ENCODE measurements at places on chromosomes 1 and 21.

DNA sequence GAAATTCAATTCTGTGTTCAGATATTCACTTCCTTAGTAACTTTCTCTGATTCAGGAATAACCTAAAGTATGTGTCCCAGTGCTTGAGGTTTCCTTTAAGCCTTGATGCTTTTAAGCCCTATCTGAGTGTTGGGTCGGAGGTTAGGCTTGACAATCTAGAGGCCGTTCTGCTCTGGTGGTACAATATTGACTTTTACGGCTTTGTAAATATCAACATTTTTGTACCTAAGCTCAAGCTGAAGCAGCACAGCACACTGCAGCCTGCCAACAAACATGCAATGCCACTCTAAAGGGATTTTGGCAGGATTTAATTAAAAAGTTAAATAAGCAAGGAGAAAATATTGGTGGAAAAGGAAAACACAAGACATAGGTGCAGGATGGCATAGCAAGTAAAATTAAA is 279.2 kb downstream of the NEGR1 start:
- no peak for DNase-seq

- DNase-seq: no peak
Observed at GRCh38 chr1:1550591-1551432, 10.4 kb upstream of the TMEM240 start.

DNA sequence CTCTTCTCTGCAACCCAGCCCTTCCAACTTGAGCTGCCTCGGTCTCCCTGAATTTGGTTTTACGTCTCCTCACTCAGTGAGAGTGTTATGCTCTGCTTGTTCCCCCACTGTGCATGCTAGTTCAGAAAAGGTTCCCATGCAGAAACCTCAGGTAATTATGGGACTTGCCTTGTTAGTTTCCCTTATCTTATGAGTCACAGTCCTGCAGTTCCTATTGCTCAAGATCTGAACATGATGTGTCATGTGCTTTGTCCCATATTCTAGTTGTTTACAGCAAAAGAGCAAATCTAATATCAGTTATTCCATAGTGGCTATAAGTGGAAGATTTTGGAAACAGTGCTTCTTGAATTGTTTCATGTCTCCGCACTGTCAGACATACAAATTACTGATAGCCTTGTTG is 74.4 kb downstream of the DUSP10 start:
- DNase-seq: no peak

DNA sequence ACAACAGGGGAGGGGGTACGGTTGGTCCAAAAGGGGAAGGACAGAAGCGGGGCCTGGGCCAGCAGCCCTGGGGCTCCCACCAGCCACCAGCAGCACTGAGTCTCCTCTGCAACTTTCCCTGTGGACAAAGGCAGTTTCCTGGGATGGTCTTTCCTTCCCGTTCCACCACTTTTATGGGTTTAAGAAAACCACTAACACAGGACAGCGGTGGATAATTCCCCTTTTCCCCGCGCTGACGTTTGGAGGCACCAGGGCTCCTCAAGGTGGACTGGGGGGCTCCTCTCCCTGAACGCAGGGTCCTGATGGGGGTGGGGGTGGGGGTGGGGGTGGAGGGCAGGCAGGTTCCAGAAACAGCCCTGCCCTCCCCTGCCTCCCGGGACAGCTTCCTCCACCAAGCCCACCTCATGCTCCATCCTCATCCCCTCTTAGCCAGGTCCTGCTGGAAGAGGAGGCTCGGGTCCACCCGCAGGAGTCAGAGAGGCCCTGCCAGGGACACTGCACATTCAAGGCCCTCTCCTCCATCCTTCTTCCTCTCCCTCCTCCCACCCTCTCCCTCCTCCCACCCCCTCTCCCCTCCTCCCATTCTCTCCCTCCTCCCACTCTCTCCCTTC is 4.8 kb upstream of the COL6A1 start:
- DNase-seq: no peak

DNA sequence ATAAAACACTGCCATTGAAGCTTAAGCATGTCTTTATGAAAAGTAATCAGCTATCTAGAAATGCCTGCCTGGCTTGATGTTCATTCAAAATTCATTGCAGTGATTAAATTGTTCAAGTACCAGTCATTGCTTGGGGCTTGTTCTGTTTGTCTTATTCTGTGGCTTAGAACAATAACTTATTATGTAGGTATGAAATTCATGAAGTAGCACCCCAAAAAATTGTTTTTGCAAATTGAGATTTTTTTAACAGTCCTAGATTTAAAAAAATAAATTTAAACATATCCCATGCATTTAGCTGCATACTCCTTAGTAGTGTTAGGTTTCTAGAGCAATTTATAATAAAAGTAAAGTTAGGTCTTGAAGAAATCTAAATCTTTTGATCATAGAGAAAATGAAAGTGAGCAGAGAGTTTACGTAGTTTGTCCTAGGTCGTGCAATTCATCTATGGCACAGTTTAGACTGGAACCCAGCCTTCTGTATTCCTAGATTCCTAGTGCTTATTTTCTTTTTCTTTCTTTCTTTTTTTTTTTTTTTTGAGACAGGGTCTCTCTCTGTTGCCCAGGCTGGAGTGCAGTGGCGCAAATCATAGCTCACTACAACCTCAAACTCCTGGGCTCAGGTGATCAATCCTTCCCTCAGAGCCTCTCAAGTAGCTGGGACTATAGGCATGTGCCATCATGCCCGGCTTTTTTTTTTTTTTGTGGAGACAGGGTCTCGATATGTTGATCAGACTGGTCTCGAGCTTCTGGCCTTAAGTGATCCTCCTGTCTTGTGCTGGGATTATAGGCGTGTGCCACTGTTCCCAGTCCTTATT is 9.3 kb downstream of the MIER1 start:
- no peak for DNase-seq

- no peak for DNase-seq
Observed at GRCh38 chr1:15858069-15858670, 10.7 kb downstream of the SPEN start.

DNA sequence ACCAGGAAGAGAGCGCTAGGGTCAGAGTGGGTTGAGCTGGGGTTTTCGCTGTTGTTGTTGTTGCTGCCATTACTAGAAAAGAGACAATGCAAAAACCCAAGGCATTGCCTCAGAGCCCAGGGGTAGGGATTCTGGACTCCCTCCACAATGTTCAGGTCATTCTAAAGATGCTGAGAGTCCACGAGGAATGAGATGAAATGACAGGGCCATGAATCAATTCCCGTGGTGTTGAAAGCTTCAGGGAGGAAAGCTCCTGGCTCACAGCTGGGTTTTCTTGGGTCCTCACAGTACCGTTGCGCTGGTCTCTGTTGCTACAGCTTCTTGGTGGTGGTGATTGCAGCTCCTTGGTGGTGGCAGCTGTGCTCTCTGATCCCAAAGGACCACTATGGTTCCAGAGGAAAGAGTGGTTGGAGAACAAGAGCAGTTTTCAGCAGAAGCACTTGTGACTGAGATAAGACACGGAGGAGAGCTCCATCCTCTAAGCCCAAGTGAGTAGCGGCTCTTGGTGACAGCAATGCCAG is 58.2 kb downstream of the ETS2 start:
- no peak for DNase-seq

- no peak for DNase-seq
Observed at GRCh38 chr1:106290805-106291501, 765.5 kb upstream of the PRMT6 start.

- DNase-seq: no peak
Observed at GRCh38 chr1:116167625-116168276, 56.6 kb downstream of the MAB21L3 start.

DNA sequence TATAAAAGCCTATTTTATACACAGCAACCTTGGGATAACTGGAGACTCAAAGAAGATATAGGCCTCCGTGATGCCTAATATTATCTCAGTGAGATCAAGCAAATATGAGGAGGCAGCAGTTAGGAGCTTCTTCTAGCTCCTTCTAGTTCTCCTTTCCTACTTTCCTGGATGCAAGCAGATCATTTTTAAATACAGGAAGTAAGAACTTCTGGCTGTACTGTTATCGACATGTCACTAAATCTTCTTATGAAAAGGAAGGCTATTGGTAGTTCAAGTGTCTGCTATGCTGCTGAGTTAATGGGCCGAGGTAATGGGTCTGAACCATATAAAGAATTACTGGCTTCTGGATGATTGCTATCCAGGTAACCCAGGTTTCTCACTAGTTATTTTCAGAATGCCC is 15.9 kb downstream of the HSPA13 start:
- no peak for DNase-seq

DNA sequence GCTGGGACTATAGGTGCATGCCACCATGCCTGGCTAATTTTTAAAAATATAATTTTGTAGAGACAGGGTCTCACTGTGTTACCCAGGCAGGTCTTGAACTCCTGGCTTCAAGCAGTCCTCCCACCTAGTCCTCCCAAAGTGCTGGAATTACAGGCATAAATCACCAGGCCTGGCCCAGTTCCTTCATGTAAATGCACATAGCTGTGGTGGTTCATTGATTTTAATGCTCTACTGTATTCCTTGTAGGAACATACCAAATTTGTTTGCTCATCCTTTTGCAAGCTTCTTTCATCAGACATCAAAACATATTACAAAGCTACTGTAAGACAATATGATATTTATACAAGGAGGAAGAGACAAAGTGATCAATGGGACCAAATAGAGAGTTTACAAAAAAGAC is 237.5 kb upstream of the ESRRG start:
- DNase-seq: no peak

DNA sequence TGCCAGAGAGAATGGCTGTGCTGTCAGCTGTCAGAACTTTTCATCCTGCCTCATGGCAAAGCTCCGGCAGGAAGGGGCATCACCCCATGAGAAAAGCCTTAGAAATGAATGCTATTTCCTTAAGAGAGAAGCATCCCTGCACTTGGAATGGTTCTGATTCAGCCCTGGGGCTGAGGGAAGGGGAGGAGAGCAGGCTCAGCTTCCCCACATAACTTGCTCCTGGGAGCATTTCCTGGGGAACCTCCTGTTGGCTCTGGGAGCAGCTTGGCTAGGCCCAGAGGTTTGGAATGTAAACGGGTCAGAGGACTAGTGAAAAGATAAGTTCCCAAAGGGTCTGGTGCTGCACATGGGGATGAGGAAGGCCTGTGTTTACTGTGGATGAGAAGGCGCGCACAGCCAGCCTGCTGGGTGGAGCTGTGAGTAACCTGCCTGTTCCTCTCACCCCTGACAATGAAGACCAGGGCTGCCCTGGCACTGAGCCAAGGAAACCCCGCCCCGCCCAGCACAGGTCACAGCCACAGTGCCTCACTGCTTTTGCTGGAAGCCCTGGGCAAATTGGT is 5.0 kb downstream of the PRELP start:
- peak; percentile 32 for DNase-seq

GRCh38 chr21:28261298-28261697 is 731.4 kb downstream of the LTN1 start:
- DNase-seq: no peak
